ENCODE measurements at places on chromosomes 2 and 18.

- no peak for DNase-seq
Measured at GRCh38 chr2:29066271-29066860, 8.0 kb downstream of the PCARE start.

DNA sequence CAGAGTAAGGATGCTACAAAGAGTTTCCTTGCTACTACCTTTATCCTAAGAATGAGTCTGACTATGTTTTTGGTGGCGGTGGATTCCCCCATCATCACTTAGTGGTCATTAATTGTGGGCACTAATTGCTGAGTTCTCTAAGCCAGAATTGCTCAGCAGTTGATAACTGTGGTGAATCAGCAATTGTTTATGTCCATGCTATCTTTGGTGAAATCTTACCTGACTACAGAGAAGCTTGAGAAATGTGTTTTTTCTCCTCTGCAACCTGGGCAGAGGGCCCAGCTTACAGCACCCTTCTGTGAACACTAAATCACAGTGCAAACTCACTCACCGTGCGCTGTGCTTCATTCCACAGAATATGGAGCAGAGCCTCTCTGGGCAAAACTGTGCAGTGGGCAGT, 683.6 kb downstream of the CNTNAP5 start:
- no peak for DNase-seq

DNA sequence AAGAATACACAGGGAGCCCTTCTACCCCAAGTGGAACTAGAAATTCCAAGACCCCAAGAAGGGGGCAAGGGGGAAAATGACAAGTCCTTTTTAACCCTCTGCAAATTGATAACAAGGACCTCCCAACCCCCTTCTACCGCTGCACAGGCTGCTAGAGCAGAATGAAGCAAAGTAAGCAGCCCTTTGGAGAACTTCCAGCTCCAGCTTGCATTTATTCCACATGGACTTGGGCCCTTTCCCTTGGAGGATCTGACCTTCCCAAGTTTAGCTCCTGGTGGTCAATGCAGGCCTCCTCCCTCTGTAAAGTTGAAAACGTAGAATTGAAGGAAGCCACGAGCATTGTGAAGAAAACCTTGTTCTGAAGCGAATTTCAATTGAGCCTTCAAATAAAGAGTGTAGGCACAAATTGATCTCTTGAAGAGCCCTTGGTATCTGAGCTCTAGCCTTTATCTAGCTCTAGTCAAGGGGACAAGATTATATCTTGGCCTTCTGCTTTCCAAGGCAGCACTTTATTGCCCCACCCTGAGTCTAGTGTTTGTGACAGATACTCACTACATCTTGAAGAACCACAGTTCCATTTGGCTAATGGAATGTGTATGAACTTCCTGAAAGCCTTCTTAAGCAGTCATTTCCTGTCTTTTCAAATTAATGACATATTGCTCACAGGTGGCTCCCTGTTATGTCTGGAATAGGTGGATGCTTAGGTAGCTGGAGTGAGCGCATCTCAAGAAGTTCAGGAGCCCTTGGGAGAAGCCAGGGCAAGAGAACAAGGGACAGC, 37.2 kb downstream of the SLC14A2 start:
- no peak for DNase-seq

GRCh38 chr18:21598726-21599584, 1.5 kb downstream of the ESCO1 start:
- DNase-seq, result no peak

DNA sequence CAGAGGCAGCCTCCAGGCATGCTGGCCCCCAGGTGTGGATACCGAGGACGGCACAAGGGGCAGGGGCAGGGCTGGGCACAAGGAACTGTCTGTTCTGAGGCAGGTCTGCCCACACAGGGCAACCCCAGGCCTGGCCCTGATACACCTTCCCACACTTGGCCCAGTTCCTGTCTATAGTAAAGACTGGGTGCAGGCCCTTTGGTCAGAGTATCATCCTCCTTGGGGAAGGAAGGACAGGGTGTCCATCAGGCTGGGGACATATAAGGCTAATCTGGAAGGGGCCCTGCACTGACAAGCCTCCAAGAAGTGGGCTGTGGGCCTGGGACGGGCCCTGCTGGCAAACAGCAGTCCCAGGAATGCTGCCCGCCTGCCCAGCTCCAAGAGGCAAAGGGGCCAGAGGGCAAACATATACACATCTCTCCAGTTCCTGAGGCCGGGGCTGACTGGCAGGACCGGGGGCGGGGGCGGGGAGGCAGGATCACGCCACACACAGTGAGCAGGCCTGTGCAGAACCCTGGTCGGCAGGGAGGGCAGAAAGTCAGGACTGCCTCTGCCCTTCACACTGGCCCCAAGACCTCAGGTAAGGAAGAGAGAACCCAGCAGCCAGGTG, 18.9 kb downstream of the SDC1 start:
- no peak for DNase-seq

DNA sequence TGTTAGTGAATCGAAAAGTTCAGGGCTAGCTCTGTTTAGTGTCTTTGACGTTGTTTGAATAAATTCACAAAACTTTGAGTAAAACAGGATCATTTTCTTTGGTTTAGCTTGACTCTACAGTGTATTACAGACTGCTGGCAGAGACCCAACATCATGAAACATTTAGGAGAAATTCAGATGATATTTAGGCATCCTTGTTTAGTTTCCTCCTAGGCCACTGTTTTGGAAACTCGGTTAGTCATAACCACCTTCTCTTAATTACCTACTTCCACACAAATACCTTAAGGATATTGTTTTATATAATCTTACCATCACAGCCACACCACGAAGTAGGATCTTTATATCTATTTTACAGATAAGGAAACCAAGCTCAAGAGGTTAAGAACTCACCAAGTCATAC, 7.8 kb downstream of the LIMS1 start:
- DNase-seq, result peak; percentile 43

DNA sequence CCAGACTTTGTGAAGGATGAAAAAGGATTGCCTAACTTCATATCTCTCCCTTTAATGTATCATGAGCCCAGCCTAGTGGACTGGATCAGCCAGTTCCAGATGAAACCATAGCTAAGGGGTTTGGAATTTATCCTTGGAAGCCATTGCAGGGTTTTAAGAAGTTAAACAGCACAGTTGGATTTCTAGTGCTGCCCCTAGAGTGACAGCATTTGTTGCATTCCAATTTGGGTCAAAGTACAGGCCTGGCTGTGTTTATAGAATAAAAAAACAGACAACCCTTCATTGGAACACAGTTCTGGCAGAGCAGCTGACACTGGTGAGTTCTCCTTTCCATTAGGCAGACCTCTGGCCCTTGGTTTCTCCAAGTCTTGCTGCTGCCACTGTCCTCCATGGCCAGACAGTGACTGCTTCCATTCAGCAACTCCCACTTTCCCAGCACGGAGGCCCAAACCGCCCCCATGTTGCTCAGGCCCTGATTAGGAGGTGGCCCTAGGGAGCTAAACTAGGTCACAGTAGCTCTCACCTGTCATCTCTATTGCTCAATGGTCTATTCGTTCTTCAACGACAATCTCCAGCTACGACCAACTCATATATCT, 8.0 kb downstream of the GPR39 start:
- DNase-seq, result no peak

GRCh38 chr2:227503433-227504406, 31.8 kb downstream of the AGFG1 start:
- DNase-seq, result peak; percentile 46

DNA sequence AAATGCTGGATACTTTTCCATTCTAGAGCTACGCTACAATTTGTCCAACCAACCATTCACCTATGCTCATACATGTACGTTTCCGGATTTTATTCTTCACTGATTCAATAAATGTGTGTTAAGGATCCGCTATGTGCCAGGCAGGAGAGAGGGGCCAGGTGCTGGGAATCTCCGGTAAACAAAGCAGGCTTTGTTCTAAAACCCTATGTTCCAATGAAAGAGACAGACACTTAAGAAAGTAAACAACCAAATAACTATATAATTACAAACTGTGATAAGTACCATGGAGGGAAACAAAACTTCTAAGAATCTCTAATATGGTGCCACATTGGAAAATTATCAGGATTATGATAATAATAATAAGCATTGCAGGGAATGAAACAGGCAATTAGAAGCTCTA, 22.2 kb upstream of the POMC start:
- DNase-seq, result no peak

GRCh38 chr2:210873631-210874030, 317.2 kb downstream of the CPS1 start:
- DNase-seq, result no peak

DNA sequence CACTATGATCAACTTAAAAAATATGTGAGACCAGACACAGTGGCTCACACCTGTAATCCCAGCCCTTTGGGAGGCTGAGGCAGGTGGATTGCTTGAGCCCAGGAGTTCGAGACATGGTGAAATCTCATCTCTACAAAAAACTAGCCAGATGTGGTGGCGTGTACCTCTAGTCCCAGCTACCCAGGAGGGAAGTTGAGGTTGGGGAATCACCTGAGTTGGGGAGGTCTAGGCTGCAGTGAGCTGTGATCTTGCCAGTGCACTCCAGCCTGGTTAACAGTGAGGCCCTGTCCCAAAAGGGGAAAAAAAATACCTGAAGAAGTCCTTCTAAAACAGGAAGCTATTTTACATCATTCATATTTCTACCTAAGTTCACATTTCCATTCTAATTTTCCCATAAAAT, 144.0 kb downstream of the EML6 start:
- DNase-seq, result no peak

Measured in GM04504 (cell line).